NCI-H526 treated with DMSO at 0.1 percent for 48 hours (cell line): ENCODE measurements at places on chromosomes 1 and 21.

DNA sequence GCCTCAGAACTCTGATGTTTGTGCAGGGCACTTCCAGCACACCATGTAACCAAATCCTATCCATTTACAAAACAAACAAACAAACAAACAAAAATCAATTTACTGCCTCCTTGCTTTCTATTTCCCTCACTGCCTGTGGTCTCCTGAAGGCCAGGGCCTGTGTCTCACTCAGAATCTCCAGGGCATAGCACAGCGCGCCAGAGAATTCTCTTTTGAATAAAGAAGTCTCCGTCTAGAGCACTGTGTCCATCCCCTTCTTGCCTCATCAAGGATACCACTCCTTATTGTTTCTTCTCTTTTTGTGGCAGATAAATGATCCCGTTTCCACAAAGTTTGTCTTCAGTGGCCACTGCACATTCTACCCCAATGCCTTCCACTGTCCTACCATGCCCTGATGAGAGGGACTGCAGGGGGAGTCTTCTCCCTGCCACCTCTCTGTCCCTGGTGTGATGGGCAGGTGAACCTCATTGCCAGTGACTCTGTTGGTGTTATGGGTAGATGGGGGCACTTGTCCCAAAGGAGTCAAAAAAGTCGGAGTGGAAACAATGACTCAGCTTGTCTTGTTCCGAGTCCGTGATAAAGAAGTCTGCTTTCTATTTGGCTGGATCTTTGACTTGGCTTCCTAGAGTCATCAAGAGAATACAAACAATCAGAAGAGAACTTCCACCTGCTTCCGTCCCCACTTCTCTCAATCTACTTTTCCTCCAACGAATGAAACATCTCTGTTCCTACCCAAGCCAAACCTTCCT lies 30.0 kb downstream of the XCL2 start:
- no peak for DNase-seq

DNA sequence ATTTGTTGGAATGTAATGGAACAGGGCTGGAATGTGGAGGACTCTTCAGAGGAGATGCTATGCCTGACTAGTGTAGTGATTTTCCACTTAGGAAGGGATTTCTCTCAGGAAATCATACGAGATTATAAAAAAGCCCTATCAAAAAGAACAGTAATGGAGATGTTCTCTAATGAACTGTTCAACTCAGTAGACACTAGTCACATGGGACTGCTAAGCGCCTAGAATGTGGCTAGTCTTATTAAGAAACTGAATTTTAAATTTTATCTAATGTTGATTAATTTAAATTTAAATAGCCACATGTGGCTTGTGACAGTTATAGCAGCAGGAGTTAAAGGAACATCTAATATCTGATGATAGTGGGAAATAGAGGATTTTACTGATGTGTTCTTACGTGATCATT lies 94.0 kb downstream of the SLC35F3 start:
- DNase-seq, result no peak

GRCh38 chr1:4530166-4530785 lies 124.1 kb upstream of the AJAP1 start:
- no peak for DNase-seq

DNA sequence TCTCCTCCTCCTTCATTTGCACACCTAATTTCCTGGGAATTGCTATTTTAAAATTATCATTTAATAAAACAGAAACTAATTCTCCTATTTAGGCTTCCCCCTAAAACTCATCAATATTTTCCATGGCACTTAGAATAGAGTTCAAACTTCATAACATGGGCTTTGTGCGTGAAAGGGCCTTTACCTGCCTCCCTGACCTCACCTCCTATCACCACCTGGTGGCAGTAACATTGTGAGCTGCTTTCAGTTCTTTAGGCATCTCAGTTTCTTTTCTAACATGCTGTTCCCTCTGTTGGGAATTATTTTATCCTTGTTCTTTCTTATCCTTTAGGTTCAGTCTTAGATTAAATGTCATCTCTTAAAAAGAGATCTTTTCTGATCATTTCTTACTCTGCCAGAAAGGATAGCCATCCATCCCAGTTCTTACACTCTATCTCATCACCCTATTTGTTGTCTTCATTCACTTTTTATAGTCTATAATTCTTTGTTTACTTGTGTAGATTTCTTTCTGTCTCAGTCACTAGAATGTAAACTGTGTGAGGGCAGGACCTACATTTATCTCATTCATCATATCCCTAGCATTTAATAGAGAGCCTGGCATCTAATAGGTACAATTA lies 133.8 kb upstream of the KIAA1614 start:
- DNase-seq, result peak; percentile 51

GRCh38 chr1:36876990-36877389 lies 157.3 kb downstream of the GRIK3 start:
- DNase-seq, result no peak

DNA sequence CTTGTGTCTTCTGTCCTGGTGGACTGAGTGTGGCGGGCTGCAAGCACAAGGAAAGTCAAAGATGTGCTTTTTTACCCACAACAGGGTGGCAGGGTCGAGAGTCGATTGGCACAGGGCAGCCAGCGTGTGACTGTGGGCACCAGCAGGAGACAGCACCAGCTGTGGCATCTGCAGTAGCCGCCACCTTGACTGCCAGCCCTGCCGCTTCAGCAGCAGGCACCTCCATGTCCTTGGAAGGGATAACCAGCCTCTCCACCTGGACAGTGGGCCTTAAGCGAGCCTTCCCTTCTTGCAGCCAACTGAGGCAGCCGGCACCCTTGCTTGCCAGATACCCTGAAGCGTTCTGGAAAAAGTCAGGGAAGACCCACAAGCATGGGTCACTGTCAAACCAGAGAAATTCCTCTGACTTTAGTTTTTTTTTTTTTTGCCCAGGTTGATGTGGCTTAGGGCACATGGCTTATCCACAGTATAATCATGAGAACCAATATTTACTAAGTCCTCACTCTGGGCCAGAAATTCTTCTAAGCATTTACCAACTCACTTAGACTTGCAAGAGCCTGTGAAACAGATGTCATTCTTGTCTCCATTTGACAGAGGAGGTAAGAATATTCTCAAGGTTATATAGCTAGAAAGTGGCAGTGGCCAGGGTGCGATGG lies 30.1 kb upstream of the PTGFRN start:
- no peak for DNase-seq

GRCh38 chr1:47179988-47180563 lies 9.8 kb downstream of the PDZK1IP1 start:
- no peak for DNase-seq

- no peak for DNase-seq
Observed at GRCh38 chr1:110098222-110099026, 13.8 kb upstream of the UBL4B start.

DNA sequence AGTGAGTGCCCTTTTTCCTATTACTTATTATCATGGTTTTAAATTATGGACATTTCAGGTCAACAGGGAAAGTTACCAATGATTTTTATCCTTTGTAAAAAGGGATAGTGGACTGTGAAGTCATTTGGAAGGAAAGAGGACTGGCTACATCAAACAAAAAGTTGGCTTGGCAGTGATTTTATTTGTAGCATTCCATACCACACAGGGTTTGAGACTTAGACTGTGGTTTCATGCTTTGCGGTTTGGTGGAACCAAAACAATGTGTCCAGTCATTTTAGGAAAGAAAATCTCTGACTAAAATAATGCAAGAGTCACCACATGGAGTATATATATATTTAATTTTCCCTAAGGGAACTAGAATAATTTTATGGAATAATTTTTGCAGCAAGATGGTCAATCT lies 239.5 kb downstream of the HMCN1 start:
- DNase-seq, result no peak

- DNase-seq, result no peak
Observed at GRCh38 chr1:180930687-180931086, 18.0 kb downstream of the KIAA1614 start.

- no peak for DNase-seq
Observed at GRCh38 chr1:211939876-211940468, 95.4 kb downstream of the INTS7 start.

DNA sequence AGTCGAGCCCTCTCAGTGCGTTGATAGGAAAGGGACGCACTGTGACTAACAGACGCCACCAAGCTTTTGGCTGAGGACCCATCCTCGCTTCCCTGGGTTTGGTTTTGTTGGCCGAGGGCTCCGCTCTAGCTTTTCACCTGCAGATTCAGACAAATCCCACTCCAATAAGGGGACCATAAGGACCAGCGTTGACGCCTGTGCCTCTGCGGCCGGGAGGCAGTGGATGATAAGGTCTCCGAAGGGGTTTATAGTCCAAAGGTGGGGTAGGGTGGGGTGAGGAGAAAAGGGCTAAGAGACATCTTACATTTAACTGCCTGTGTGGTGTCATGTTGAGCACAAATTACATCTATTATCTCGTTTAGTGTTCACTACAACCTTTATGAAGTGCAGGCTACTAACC lies 760 bp downstream of the PEX14 start:
- no peak for DNase-seq

DNA sequence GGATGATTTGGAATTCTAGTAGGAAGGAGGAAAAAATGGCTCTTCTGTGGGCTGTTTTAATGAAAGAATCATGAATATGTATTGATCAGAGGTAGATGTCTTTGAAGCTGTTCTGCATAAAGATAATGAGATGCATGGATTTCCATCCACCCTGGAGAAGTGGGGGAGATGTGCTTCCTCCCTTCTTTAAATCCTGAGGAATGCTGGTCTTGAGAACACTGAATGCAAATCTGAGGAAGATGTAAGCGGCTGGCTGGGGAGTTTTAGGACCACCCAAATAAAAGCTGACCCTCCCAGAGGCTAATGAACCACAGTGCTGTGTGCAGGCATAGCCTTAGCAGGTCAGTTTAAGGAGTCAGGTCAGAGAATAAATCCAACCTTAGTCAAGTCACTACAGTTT lies 37.3 kb downstream of the ZMYND12 start:
- DNase-seq, result no peak

- DNase-seq, result no peak
Observed at GRCh38 chr1:170680428-170680827, 16.5 kb downstream of the PRRX1 start.

GRCh38 chr1:90724361-90724760 lies 7.3 kb upstream of the BARHL2 start:
- DNase-seq, result no peak

DNA sequence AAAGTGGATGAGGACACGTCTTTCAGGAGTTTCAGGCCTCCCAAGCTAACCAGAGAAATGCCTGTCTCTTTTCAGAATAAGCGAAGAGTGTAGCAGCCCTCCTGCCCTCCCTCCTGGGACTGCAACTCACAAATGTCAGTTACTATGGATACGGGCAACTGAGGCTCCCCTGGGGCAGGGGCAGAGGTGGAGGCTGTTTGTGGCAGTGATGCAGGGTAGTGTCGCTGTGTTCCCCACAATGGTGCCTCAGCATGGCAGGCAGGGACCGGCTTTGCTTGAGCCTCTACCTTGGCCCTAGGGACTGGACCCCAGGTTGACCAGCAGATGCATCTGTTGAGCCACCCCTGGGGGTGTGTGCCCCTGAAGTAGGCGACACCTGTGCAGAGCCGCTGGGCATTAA lies 10.2 kb downstream of the NFASC start:
- DNase-seq, result no peak

- DNase-seq, result no peak
Observed at GRCh38 chr1:26360807-26361604, 7.1 kb upstream of the CRYBG2 start.

GRCh38 chr1:241240069-241240468 lies 116.9 kb downstream of the RGS7 start:
- DNase-seq, result no peak

GRCh38 chr1:3168678-3169077 lies 99.7 kb downstream of the PRDM16 start:
- DNase-seq, result no peak

- no peak for DNase-seq
Observed at GRCh38 chr1:17108360-17108759, 10.9 kb downstream of the PADI2 start.

DNA sequence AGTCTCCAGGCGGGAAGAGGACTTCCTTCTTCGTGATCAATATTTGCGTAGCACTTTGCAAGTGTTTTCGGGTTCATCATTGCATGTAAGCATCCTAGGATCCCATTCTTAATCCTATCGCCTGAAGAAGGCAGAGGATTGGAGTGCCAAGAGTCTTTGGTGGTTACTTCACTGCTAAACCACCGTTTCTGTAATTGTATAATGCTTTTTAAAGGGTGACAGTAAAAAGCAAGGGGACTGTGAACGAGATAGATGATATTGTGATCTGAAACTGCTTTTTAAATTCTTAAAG lies 345 bp upstream of the ALDH9A1 start:
- no peak for DNase-seq

DNA sequence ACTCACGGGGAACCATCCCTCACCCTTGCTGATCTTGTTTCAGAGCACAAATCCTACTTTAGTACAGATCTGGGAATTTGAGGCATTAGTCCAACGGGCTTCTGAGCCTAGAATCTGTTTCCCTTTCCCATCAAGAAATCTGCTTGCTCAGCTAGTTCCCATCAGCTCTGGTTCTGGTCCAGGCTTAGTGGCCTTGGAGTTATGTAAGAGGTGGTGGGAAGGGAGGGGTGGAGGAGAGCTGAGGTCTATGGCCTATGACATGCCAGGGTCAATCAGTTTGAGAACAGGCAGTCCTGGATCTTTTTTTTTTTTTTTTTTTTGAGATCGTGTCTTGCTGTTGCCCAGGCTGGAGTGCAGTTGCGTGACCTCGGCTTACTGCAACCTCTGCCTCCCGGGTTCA lies 4.1 kb downstream of the GSTM1 start:
- no peak for DNase-seq

- no peak for DNase-seq
Observed at GRCh38 chr1:21156019-21156418, 20.7 kb downstream of the EIF4G3 start.

DNA sequence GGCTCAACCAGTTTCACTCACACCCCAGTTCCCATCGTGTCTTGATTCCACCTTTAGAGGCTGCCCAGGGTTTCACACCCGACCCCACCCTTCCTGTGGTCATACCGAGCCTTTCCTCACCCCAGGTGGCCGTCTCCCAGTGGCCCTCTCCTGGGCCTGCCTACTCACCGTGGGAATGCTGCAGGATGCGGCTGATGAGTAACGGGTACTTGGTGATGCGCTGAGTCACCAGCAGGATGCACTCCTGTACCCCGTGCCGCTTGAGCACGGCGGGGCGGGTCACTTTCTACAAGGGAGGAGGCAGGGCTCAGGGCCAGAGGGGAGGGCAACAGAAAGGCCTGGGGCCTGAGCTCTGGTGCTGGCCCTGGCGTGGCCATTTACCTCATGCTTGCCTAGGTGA lies 16.4 kb downstream of the ARHGEF2 start:
- DNase-seq, result no peak

GRCh38 chr1:71448444-71448843 lies 367.6 kb upstream of the ZRANB2 start:
- no peak for DNase-seq
